ENCODE measurements at places on chromosomes 1 and 21.

GRCh38 chr1:109091078-109091838 lies 694 bp downstream of the TMEM167B start:
- DNase-seq = no peak

- DNase-seq = no peak
These were observed 40.4 kb upstream of the ADARB1 start for GRCh38 chr21:45033791-45034555.

DNA sequence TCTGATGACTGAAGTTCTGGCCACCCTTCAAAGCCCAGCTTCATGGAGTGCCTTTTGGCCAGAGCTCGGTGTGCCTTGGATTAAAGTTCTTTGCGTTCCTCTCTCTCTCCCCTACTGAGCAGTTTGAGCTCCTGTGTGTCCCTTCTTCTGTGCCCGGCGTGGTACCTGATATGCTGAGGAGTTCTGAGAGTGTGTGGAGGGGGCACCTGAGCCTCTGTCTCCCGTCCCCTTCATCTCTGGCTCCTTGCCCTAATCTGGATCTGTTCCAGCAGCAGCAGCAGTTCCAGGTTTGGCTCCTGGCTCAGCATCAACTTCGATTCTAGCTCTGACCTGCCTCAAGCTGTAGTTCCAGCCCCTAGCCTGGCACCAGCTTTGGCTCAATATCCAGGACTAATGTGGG lies 25.1 kb upstream of the MYCL start:
- no peak for DNase-seq

- DNase-seq = no peak
These were observed 50.7 kb upstream of the GPR157 start for GRCh38 chr1:9179463-9180110.

- DNase-seq = no peak
These were observed 368.8 kb upstream of the ADGRL4 start for GRCh38 chr1:79375352-79375751.

DNA sequence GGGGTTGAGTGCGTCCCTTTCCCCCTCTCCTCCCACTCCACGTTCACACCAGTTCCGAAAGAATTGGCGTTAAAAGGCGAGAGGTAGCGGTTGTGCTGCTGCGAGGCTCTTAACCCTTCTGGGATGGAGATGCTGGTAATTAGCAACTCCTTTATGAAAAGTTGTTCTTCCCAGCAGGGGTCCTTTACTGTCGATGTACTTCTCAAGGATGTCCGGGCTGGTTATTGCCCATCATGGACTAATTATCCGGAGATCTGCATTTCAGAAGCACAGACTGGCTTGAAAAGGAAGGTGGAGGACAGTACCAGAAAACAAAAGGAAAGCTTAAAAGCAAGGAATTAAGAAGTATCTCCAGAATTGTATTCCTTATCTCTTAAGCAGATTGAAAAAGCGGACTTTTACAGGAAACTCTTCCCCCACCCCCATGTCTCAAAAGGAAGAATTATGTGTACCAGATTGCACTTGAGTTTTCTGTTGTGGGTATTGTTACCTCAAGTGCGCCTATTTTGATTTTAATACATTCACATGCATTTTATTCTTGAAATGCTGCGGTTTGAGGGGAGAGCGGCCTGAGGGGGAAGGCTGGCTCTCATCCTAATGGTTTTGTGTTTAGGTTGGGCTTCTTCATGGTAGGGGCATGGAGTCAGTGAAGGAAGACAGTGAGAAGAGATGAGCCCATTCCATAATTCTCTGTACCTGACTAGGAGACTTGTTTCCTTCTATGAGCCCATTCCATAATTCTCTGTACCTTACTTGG lies 1.5 kb downstream of the AK4 start:
- no peak for DNase-seq

- no peak for DNase-seq
These were observed 1.2 kb upstream of the CSMD2 start for GRCh38 chr1:34166191-34166624.

GRCh38 chr1:119040489-119040888 lies 52.3 kb upstream of the TBX15 start:
- DNase-seq = no peak

DNA sequence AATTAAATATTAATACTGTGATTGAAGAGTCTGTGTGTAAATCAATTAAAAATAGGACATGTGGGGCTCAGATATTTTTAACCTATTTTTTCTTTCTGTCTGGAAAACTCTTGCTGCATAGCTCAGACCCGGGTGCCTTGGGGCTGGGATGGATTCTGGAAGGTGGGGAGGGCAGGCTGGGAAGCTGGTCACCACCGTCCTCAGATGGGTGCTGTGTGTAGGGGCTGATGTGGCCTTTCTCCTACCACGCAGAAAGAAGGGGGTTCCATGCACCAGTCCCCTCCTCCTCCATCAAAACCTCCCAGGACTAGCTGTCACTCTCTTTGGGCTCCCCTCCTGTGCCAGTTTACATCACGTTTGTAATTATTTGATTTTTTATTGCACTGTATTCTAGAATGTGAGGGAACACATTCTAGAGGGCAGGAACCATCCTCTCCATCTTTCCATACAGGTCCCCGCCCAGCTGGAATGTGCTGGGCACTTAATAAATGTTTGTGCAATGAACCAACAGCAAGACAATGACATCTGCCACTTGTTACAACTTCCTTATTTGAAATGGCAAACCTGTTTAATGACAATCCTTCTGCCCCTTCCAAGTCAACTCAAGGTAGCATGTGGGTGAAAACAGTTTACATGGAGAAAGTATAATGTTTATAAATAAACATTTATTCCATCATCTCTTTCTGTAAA lies 104.3 kb downstream of the EDEM3 start:
- no peak for DNase-seq

DNA sequence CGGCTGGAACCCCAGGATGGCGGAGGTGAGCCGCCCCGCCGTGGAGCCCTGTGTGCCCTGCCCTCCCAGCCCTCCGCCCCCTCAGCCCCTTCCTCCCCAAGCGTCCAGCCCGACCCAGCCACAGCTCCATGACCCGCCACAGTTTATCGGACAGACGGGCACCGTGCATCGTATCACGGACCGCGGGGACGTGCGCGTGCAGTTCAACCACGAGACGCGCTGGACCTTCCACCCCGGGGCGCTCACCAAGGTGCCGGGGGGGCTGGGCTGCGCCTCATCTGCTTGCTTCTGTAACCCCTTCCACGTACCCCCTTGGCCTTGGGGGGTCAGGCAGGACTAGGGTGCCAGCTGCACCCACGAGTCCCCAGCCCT lies 6.6 kb upstream of the MMP23B start:
- no peak for DNase-seq

DNA sequence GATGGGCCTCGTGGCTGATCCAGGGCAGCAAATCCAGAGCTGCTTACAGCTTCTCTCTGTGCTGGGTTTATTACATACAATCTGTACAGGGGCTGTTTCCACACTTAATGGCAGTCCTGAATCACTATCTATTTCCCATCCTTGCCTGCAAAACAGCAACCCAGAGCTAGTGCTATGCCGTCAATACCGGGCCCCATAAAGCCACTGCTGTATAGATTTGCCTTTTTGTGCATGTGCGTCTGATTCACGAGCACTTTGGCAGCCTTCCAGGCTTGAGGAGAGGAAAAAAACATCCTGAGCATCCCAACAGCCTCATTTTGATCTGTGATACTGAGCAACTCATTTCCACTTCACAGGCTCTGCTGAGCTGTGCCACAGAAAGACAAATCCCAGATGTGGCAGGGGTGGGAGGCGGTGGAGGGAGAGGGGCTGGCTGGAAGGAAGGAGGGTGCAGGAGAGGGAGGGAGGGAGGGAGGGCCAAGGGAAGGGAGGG lies 65.2 kb upstream of the TARBP1 start:
- peak; percentile 36 for DNase-seq

DNA sequence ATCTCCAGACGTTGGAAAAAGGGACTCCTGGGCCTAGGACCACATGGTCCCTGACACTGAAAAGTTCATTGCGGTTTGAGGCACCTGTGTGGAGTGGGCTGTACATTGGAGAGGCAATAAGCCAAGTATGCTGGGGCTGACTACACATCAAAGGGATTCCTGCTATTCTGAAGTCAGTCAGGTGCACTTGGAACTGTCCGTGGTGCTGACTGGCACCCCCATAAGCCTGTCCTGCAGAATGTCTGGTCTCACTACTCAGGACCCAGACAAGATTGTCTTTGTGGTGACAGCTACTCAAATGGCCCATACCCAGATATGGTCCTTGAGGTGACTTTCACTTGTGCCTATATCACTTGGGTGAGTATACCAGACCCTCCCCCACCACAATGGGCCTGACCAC lies 150.6 kb downstream of the RWDD3 start:
- no peak for DNase-seq

DNA sequence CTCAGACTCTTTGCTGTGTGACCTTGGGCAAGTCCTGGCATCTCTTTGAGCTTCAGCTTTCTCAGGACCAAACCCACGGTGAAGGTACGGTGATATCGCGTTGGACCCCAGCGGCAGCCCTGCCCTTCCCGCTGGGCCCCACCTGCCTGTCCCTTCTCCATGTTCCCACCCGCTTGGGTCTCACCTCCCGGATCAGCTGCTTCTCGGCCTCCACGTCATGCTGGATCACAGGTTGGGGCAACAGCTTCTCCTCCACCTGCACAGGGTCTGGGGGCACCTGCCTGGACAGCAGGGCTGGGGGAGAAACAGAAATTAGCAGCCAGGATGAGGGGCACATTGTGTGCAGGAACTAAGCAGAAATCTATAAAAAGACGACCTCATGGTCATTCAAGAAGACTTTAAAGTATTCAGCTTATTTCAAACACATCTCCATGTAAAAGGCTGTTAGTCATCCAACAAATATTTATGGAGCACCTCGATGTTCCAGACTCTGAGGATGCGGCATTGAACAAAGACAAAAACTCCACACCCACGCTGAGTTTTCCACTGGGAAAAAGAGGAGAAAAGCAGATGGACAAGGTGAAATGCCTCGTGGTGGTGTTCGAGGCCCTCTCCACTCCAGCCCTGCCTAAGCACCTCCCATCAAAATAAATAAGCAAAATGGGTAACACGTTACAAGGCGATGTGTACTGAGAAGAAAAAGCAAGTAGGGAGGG lies 19.5 kb downstream of the KIF17 start:
- no peak for DNase-seq

DNA sequence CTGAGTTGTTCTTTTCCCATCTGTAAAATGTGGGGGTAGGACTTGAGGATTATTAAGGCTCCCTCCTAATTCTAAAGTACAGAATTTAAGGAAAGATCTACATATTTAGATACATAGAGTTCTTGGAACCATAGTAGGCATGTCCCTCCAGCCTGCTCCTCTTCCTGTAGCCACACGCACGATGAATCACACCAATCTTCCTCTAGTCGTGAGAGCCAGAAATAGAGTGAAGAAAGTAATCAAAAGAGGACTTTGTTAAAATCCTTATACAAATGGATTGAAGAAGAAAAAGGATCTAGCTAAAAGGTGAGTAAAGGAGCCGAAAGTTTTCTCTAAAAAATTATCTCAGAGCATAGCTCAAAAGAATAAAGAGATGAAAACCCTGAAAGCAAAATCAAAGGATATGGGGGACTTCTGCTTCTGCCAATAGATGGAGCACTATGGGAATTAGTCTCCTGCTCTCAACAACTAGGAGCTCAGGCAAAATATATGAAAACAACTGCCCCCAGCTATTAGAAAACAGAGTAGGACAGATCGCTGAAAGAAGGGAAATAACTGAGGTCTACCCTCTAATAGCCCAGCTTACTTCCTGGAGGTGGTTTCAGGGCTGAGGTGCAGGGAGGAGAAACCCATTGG lies 8.5 kb downstream of the C1orf141 start:
- DNase-seq = no peak

DNA sequence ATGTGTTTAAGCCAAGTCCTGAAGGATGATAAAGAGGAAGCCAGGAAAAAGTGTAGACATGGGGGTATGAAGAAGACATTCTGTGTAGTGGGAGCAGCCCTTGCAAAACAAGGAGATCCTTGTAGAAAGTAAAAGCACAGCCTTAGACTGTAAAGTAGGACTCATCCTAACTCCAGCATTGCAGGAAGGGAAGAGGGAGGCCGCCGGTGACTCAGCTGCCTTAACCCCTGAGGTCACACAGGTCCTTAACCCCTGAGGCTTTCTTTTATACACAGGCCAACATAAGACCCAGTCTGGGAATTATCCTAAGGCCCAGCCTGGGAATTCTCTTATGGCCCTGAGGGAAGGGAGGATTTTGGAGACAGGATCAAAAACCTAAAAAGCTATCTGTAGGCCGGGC lies 18.0 kb downstream of the PGM1 start:
- no peak for DNase-seq

DNA sequence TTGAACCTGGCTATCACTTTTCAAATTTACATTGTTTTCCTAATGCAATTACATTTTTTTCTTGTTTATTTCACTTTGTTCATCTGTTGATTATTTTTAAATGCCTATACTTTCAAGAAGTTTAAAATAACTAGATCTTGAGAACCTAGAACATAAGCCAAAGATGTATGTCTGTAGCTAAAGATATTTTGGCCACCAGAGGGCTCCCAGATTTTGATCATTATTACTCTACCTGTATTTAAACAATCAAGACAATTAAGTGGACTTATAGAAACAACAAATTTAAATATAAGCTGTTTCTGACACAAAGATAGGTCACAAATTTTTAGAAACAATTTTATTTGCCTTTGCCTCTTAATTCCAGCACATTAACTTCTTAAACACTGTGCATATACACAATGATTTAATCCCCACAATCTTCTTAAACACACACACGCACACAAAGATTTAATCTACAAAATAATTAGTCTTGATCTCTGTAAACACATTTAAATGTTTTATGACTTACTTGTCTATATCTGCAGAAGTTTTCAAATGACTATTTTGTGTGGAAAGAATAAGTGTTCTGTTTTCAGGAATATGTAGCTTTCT lies 380.0 kb downstream of the DSCAM start:
- DNase-seq = no peak

GRCh38 chr1:34055818-34056217 lies 109.2 kb downstream of the CSMD2 start:
- DNase-seq = no peak

DNA sequence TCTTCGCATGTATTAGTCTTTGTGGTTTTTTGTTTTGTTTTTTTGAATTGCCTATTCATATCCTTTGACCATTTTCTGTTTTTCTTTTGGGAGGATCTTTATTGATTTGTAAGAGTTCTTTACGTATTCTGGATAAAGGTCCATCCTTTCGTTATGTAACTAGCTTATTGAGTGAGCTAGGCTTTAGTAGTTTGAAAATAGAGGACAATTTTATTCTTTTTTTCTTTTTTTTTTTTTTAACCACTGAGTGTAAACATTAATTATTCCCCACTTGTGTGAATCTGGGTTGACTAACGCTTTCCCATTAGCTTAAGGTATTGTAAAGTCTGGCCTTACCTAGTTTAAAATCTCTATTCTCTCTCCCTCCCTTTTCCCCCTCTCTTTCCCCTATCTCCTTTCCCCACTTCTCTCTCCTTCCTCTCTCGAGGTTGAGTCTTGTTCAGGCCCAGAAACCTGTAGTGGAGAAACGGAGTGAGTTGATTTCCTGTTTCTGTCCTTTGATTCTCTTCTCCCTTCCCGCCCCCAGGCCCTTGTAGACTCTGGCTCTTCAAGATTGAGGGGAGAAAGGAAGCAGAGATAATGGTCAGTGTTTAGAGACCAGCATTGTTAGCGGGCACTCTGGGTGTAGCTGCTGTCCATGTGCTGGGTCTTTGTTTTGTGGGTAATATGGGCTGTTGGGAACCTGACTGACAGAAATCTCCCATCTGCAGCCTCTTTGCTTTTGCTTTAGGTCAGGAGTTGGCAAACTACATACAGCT lies 1.5 kb downstream of the MORC3 start:
- no peak for DNase-seq

- no peak for DNase-seq
These were observed 49.9 kb downstream of the DNTTIP2 start for GRCh38 chr1:93829061-93829460.

GRCh38 chr1:28439320-28439719 lies 66.5 kb upstream of the RCC1 start:
- DNase-seq = no peak

Measured in stimulated activated CD4-positive, alpha-beta T cell treated with anti-CD3 and anti-CD28 coated beads, Interleukin-1b, Interleukin-23, amount 100 ng/mL, for 24 hours (primary cell).